ENCODE measurements at places on chromosomes 12 and 14.

DNA sequence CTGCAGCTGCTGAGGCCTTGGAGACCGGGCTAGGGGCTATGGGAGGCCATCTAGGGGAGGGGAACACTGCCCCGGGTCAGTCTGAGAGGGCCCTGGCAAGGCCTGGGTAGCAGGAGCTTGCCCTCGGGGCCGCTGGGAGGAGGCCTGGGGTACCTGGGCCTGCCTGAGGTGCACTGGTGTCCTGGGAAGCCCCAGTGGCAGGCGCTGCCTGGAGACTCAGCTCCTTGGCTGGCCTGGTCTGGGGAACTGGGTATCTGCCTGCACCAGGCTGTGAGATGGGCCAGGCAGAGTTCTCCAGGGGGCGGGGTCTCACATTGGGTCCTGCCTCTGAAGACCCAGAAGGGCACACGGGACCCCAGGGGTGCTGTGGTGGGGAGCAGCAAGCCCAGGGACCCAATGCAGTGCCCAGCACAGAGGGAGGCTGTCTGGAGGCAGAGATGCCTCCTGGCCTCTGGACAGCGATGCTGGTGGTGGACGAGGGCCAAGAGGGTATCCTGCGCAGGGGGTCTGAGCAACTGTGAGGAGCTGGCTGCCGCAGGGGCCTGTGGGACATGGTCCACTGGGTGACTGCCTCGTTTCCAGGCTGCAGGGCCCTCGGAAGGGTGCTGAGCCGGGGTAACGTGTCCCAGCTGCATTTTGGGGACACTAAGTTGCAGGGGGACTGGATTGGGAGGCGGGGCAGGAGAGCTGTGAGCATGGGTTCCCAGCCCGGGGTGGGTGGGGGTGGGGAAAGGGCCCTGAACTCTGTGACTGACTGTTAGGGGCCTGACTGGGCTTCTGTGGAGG lies 7.4 kb upstream of the MTA1 start:
- no peak for DNase-seq
- H3K27ac ChIP-seq, result no peak overlapping the region
- H3K4me1 ChIP-seq, result no peaks in the 10 kb centered on the region
- H3K36me3 ChIP-seq, result peaks cover 3% of the 10 kb centered on the region
- peak overlapping the region; percentile 55 for H3K4me3 ChIP-seq
- H3K27me3 ChIP-seq, result peaks cover 12% of the 10 kb centered on the region

DNA sequence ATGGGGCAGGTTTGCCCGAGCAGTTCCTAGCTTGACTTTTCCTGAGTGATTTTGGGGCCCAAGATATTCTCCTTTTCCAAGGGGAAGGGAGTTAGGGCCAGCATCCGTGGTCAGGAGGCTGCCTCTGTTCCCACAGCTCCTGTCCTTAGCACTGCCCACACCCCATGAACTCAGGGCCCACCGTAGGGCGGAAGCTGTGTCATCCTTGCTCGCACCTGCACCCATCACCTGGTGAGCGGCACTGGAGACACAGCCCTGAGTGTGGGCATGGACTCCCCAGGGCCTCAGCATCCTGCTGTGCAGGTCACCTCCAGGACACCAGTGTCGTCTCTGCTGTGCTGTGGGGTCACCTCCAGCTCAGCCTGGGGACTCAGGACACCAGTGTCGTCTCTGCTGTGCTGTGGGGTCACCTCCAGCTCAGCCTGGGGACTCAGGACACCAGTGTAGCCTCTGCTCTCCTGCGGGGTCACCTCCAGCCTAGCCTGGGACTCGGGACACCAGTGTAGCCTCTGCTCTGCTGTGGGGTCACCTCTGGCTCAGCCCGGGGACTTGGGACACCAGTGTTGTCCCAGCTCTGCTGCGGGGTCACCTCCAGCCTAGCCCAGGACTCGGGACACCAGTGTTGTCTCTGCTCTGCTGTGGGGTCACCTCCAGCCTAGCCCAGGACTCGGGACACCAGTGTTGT lies 322.9 kb downstream of the ADGRD1 start:
- DNase-seq, result no peak
- H3K4me1 ChIP-seq, result no peaks in the 10 kb centered on the region
- no peaks in the 10 kb centered on the region for H3K27me3 ChIP-seq
- no peaks in the 10 kb centered on the region for H3K36me3 ChIP-seq
- no peak overlapping the region for H3K4me3 ChIP-seq
- no peak overlapping the region for H3K27ac ChIP-seq

DNA sequence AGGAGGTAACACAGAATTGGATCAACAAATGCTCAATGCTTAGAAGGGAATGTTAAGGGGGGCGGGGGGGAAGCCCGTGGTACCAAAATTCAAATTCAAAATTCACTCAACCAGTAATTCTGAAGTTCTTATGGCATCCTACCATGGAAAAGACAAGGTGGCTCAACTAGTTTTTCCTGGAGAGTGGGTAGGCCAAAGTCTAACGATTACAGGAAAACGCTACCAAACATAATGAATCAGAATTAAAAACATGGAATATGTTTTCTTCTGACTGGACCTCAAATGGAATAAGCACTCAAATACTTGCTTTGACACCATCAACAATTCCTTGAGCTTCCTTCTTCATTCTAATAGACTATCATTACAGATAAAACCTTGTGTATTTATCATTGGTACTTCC lies 2.3 kb downstream of the NACA start:
- peaks cover 69% of the 10 kb centered on the region for H3K36me3 ChIP-seq
- no peak overlapping the region for H3K27ac ChIP-seq
- no peak for DNase-seq
- H3K27me3 ChIP-seq, result no peaks in the 10 kb centered on the region
- H3K4me3 ChIP-seq, result peak overlapping the region; percentile 100
- peaks cover 10% of the 10 kb centered on the region for H3K4me1 ChIP-seq

GRCh38 chr12:88516811-88517210 lies 63.5 kb downstream of the KITLG start:
- H3K4me1 ChIP-seq, result no peaks in the 10 kb centered on the region
- H3K4me3 ChIP-seq, result no peak overlapping the region
- peaks cover 6% of the 10 kb centered on the region for H3K36me3 ChIP-seq
- H3K27me3 ChIP-seq, result no peaks in the 10 kb centered on the region
- no peak overlapping the region for H3K27ac ChIP-seq

DNA sequence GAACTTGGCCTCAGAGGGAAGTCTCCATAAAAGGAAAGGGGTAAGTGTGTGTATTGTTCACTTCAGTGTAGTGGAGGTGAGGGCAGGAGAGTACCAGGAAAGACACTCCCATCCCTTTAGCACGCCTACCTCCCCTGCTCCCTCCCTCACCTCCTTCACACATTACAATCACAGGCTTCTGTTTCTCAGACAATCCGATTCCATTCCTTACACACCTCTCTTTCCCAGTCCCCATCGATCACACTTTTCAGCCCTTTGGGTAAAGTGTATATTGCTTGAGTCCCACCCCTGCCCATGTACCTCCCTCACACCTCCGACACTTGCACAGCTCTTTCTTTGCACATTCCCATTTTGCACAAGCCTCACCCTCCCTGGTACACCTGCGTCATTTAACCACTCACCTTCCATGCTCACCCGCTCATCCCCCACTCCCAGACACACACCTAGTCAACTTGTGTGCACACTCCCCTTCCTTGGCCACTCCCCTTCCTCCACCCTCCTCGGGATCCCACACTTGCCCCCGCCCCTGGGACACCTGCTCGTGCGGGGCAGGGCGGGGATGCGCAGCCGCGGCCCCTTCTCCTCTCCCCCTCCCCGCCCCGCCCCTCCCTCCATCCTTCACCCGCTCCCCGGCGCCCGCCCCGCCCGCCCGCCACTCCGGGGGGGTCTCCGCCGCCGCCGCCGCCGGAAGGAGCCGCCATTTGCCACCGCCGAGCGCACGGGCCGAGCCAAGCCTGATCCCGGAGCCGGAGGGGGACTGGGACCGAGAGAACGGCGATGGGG lies at the start of gene MARCHF9:
Gene MARCHF9 (plus strand): TSS at position 693 of the 783 bp plus-strand sequence. CDS start 426 bp downstream, outside the sequence.
- peak within 1 kb of the TSS; percentile 81 for H3K4me3 ChIP-seq
- peaks cover 20% of the 10 kb centered on the region for H3K36me3 ChIP-seq
- H3K27ac ChIP-seq, result no peak within 1 kb of the TSS
- peak; percentile 89 for DNase-seq

- no peak overlapping the region for H3K4me3 ChIP-seq
- H3K4me1 ChIP-seq, result no peaks in the 10 kb centered on the region
- DNase-seq, result no peak
- no peaks in the 10 kb centered on the region for H3K27me3 ChIP-seq
- H3K36me3 ChIP-seq, result no peaks in the 10 kb centered on the region
These were observed 606.1 kb downstream of the SLC16A7 start for GRCh38 chr12:60201891-60202290.

- no peak for DNase-seq
- no peaks in the 10 kb centered on the region for H3K4me1 ChIP-seq
- no peaks in the 10 kb centered on the region for H3K36me3 ChIP-seq
- no peak overlapping the region for H3K4me3 ChIP-seq
These were observed 14.7 kb upstream of the LIMA1 start for GRCh38 chr12:50297996-50298395.

DNA sequence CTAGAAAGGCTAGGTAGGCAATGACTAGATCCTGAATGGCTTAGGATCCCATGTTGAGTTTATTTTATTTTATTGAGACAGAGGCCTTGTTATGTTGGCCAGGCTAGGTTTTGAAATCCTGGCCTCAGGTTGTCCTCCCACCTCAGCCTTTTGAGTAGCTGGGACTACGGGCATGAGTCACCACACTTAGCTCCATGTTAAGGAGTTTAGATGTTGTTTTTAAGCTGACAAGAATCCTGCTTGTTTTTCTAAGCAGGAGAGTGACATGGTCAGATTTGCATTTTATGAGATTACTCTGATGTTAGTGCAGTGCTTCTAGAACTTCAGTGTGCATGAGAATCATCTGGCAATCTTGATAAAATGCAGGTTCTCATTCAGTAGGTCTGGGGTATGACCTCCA lies 14.5 kb downstream of the CCDC198 start:
- no peak for DNase-seq
- no peak overlapping the region for H3K27ac ChIP-seq
- no peak overlapping the region for H3K4me3 ChIP-seq
- H3K36me3 ChIP-seq, result no peaks in the 10 kb centered on the region

DNA sequence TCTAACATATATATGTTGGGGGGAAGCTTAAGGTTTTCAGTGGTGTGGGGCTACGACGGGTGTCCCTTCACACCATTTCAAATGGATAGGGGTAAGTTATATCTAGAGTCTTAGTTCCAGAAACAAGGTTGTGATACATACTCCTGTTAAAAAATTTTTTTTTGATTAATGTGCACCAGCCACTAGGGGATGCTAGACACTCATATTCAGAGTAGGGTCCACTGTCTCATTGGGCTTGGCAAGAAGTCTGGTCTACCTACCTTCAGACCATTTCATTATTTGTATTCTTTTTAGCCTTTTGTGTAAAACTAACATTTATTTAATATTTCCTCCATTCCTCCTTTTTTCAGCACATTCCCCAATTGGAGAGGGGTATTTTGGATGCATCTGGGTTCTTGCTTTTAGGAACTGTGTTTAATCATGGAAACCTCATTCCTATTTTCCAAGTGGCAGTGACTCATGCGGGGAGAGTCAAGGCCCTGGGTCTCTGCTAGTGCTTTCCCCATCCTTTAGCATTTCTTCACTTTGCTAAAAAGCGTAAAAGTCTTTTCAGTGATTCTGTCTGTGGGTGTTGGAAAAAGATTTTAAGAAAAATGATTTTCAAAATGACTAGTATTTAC lies 33.4 kb downstream of the ANO4 start:
- no peak for DNase-seq
- no peaks in the 10 kb centered on the region for H3K27me3 ChIP-seq
- no peak overlapping the region for H3K4me3 ChIP-seq
- no peak overlapping the region for H3K27ac ChIP-seq
- H3K36me3 ChIP-seq, result no peaks in the 10 kb centered on the region

GRCh38 chr14:87955501-87955900 lies 37.5 kb downstream of the GALC start:
- no peak overlapping the region for H3K27ac ChIP-seq
- DNase-seq, result no peak

DNA sequence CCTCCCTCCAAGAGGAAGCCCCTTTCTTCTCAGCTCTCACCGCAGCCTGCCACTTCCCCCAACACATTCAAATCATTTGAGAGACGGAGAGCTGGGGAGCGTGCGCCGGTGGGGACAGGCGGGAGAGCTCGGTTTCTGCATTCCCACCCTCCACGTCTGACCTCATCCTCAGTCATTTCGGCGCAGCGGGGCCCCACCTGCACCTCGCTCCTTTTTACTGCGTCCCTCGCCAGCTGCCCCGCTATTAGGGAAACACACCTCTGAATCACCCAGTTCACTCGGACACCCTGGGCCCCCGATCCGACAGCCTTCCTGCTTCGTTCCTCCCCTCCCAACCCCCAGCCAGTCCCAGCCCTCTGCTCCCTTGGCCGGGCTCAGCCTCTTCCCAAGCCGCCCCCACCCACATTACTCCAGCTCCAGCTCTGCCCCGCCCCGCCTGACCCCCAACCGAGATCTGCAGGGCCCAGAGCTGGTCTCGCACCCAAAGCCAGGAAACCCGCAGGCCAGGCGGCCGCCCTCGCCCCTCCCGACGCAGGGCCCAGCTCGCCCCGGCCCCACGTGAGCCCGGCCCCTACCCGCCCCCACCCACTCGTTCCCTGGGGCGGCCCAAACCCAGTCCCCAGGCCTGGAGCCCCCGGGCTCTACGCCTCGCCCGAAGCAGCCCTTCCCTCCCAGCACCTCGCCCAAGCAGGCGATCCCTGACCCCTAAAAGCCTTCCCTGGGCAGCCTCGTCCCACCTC lies 783 bp downstream of the CORO1C start:
- H3K36me3 ChIP-seq, result no peaks in the 10 kb centered on the region
- DNase-seq, result peak; percentile 87
- no peaks in the 10 kb centered on the region for H3K4me1 ChIP-seq
